ENCODE measurements at places on chromosomes 6 and 20. TPM values are rescaled to one million over a fixed set of nuclear protein-coding genes. Genes with fewer than 3 reads are reported as not detected.

- H3K36me3 ChIP-seq, result no peaks in the 10 kb centered on the region
- H3K27me3 ChIP-seq, result no peaks in the 10 kb centered on the region
- H3K4me3 ChIP-seq, result no peak overlapping the region
- no peak for DNase-seq
Observed at GRCh38 chr20:2149507-2149906, 47.9 kb downstream of the STK35 start.

GRCh38 chr6:5566718-5567117, 305.4 kb downstream of the FARS2 start:
- no peak overlapping the region for H3K4me3 ChIP-seq
- H3K36me3 ChIP-seq, result no peaks in the 10 kb centered on the region
- no peak for DNase-seq
- H3K27me3 ChIP-seq, result no peaks in the 10 kb centered on the region
- no peak overlapping the region for H3K27ac ChIP-seq

The FAM83C gene
- not detected for polyA plus RNA-seq

The SOX4 gene
- polyA plus RNA-seq, result 14.1 TPM

GRCh38 chr20:24739746-24740145, 209.3 kb upstream of the CST7 start:
- no peak for DNase-seq
- no peak overlapping the region for H3K4me3 ChIP-seq
- no peaks in the 10 kb centered on the region for H3K36me3 ChIP-seq
- H3K27me3 ChIP-seq, result no peaks in the 10 kb centered on the region

- DNase-seq, result no peak
- H3K27me3 ChIP-seq, result no peaks in the 10 kb centered on the region
- H3K36me3 ChIP-seq, result no peaks in the 10 kb centered on the region
- no peak overlapping the region for H3K4me3 ChIP-seq
- no peak overlapping the region for H3K27ac ChIP-seq
- H3K4me1 ChIP-seq, result no peaks in the 10 kb centered on the region
Observed at GRCh38 chr6:3793545-3793944, 42.0 kb upstream of the PXDC1 start.

The STX11 gene
- polyA plus RNA-seq, result 0.20 TPM

GRCh38 chr6:13156381-13156780, 172.0 kb downstream of the TBC1D7 start:
- peaks cover 4% of the 10 kb centered on the region for H3K4me1 ChIP-seq
- H3K4me3 ChIP-seq, result no peak overlapping the region
- no peak for DNase-seq
- no peaks in the 10 kb centered on the region for H3K27me3 ChIP-seq
- no peak overlapping the region for H3K27ac ChIP-seq
- no peaks in the 10 kb centered on the region for H3K36me3 ChIP-seq

GRCh38 chr20:10133532-10133931, 85.1 kb upstream of the SNAP25 start:
- no peak for DNase-seq
- H3K27me3 ChIP-seq, result no peaks in the 10 kb centered on the region
- peaks cover 3% of the 10 kb centered on the region for H3K4me1 ChIP-seq
- no peak overlapping the region for H3K4me3 ChIP-seq
- no peak overlapping the region for H3K27ac ChIP-seq
- H3K36me3 ChIP-seq, result no peaks in the 10 kb centered on the region

- peaks cover under 1% of the 10 kb centered on the region for H3K4me1 ChIP-seq
- peak overlapping the region; percentile 96 for H3K27ac ChIP-seq
- H3K27me3 ChIP-seq, result no peaks in the 10 kb centered on the region
- no peaks in the 10 kb centered on the region for H3K36me3 ChIP-seq
Observed at GRCh38 chr6:27133281-27134227, 113.9 kb upstream of the PRSS16 start.

The ADAM33 gene
- polyA plus RNA-seq, result 7.0 TPM

DNA sequence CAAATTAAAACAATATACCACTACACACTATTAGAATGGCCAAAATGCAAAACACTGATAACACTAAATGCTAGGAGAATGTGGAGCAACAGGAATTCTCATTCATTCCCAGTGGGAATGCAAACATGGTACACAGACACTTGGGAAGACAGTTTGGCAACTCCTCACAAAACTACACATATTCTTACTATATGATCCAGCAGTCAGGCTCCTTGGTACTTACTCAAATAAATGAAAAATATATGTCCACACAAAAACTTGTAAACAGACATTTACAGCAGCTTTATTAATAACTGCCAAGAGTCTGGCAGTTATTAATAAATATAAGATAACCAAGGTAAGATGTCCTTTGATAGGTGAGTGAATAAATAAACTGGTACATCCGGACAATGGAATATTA, 44.9 kb downstream of the ABHD12 start:
- no peak for DNase-seq
- H3K27ac ChIP-seq, result no peak overlapping the region
- peaks cover 4% of the 10 kb centered on the region for H3K4me1 ChIP-seq
- no peaks in the 10 kb centered on the region for H3K36me3 ChIP-seq
- no peaks in the 10 kb centered on the region for H3K27me3 ChIP-seq

The RAET1L gene
- polyA plus RNA-seq, result not detected

DNA sequence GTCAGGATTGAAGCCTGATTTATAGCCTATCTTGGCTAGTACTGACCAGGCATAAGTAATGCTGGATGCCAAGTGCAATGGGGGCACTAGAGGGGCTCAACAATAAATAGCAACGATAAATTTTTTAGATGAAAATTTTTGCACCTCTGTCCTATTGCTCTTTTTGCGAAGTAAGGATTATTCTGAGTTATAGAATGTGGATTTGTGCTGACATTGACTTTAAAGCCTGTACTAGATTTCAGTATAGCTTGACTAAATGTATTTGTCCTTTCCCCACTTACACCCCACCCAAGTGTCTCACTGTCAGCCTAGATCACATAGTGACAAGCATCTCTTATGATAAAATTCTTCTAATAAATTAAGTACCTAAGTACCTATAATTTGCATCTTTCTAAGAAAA, 757.0 kb downstream of the GRIK2 start:
- DNase-seq, result no peak
- no peaks in the 10 kb centered on the region for H3K27me3 ChIP-seq
- H3K27ac ChIP-seq, result no peak overlapping the region
- H3K36me3 ChIP-seq, result no peaks in the 10 kb centered on the region

DNA sequence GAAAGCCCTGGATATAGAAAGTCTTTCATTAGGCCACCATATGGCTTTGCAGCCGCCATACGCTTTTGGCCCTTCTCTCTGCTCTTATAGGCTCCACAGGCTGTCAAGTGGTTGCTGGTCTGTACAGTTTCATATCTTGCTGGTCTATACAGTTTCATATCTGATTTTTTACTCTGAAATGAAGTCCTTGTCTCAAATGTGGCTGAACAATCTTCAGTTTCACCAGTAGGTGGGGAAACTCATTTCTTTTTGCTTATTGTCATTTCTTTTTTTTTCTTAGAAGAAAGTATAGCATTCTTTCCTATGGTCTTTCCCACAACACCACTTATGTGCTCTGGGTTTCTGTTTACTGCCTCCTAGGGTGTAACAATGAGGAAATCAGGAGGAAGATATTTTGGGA, 771.4 kb upstream of the MMS22L start:
- DNase-seq, result no peak
- no peaks in the 10 kb centered on the region for H3K4me1 ChIP-seq

DNA sequence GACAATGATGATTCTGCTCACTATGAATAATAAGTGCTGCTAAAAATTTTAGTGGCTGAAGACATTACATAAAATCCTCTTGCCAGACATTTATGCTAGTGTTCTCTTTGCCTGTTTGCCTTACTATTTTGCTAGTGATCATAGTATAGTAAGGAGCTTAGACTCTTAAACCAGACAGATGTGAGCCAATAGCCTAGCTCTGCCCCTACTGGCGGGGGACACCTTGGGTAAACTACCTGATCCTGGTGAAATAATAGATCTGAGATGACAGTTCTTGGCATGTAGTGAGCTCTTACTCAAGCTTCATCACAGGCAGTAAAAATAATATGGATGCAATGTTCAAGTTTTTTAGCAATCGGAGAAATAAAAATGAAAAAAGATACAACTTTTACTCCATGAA, 18.8 kb downstream of the ENPP3 start:
- no peaks in the 10 kb centered on the region for H3K36me3 ChIP-seq
- H3K4me1 ChIP-seq, result no peaks in the 10 kb centered on the region
- H3K4me3 ChIP-seq, result no peak overlapping the region
- H3K27me3 ChIP-seq, result no peaks in the 10 kb centered on the region
- no peak overlapping the region for H3K27ac ChIP-seq

- H3K36me3 ChIP-seq, result no peaks in the 10 kb centered on the region
- DNase-seq, result no peak
Observed at GRCh38 chr6:71072508-71072907, 115.6 kb upstream of the B3GAT2 start.

DNA sequence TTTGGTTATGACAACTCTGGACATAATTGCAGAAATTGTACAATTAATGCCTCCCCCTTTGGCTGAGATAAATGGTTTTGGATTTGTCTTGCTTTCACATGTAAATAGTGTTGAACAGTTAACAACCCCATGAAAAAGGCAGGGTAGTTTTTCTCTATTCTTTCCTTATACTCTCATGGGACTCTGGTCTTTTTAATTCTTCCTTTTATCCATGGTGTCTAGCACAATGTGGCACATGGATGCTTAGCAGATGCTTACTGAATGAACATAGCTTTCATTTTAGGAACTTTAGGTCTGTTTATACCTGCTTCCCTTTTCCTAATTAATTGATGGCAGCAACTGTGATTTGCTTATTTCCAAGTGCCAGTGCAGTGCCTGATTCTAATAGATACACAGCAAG, 75.6 kb downstream of the NCOA3 start:
- H3K27ac ChIP-seq, result no peak overlapping the region
- H3K36me3 ChIP-seq, result no peaks in the 10 kb centered on the region
- DNase-seq, result no peak
- H3K4me3 ChIP-seq, result no peak overlapping the region

- H3K4me3 ChIP-seq, result no peak overlapping the region
- no peak overlapping the region for H3K27ac ChIP-seq
- no peaks in the 10 kb centered on the region for H3K27me3 ChIP-seq
- 0 out of 2 replicates have a peak, but pooled peaks cover 3% of the 10 kb centered on the region for H3K36me3 ChIP-seq
- DNase-seq, result no peak
Observed at GRCh38 chr20:25490656-25491445, 83.4 kb downstream of the GINS1 start.

GRCh38 chr20:46970937-46971630, 76.4 kb downstream of the EYA2 start:
- DNase-seq, result peak; percentile 43
- H3K27ac ChIP-seq, result peak overlapping the region; percentile 31
- H3K27me3 ChIP-seq, result no peaks in the 10 kb centered on the region
- no peak overlapping the region for H3K4me3 ChIP-seq

The CCN6 gene
- not detected for polyA plus RNA-seq

- DNase-seq, result no peak
- H3K4me3 ChIP-seq, result no peak overlapping the region
- H3K4me1 ChIP-seq, result no peaks in the 10 kb centered on the region
- no peaks in the 10 kb centered on the region for H3K27me3 ChIP-seq
Observed at GRCh38 chr6:126264265-126264664, 75.7 kb upstream of the CENPW start.

DNA sequence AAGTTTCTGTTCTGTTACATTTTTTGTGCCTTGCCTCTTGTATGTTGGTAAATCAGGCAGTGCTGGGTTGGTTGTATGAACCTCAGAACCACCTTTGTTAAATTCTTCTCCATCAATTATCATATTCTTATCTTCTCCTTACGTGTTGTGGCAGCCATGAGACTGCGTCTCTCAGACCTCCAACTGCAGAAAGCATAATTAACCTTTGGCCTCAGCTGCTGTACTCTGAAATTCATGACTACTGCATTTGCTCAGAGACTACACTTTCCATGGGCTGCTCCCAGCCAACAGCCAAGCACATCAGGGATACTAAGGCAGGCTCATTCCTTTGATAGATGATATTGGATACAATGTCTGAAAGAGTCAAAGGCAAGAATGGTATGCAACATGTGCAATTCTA, 15.1 kb upstream of the SNX3 start:
- H3K36me3 ChIP-seq, result no peaks in the 10 kb centered on the region
- H3K4me1 ChIP-seq, result no peaks in the 10 kb centered on the region
- no peaks in the 10 kb centered on the region for H3K27me3 ChIP-seq
- H3K4me3 ChIP-seq, result no peak overlapping the region
- no peak overlapping the region for H3K27ac ChIP-seq

The RBPJL gene
- 1.3 TPM for polyA plus RNA-seq

- no peak overlapping the region for H3K4me3 ChIP-seq
- no peaks in the 10 kb centered on the region for H3K36me3 ChIP-seq
- no peak for DNase-seq
- no peak overlapping the region for H3K27ac ChIP-seq
- H3K27me3 ChIP-seq, result peaks cover 26% of the 10 kb centered on the region
Observed at GRCh38 chr20:63068711-63069367, 62.1 kb upstream of the BHLHE23 start.

- DNase-seq, result peak; percentile 25
- no peaks in the 10 kb centered on the region for H3K27me3 ChIP-seq
- no peak overlapping the region for H3K4me3 ChIP-seq
Observed at GRCh38 chr6:17012421-17013225, 89.2 kb upstream of the STMND1 start.

Measured in H1 (cell line).